ENCODE measurements at places on chromosomes 2 and 18.
A peak's percentile ranks its signal among the peaks of the same experiment; 100 is the strongest.

DNA sequence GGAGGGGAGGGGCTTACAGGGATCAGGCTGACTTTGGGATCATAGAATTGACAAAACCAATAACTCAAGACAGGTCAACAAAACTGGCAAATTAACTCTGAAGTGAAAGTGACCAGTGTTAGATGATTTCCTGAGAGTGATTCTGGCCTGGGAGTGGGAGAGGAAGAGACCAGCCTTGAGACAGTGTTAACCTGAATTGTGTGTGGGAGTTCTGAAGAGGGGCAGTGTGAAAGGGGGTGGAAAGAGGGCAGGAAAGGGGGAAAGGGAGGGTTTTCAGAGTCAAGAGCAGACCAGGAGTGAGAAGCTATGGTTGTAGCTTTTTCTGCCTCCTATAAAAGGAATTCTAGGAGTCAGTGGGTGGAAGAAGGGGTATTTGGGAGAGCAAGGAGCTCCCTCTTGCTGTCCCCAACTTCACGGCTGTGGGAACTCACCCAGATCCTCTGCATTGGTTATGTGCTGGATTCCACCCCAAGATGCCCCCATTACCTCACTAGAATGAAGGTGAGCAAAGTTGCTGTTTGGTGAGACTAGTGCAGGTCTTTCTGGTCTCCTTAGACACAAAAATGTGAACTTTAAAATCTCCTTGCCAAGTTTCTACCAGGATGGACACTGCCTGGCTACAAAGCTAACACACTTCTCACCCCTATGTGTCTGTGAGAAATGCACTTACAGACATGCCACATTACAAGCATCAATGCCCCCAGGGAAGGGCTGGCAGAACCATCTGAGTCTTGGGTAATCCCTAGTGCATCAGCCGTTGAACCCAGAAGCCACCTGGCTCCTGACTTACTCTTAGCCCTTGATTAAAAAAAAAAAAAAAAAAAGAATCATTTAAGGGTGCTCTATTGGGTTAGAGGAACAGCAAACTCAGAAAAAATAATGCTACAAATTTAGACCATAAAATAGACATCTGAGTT, 61.6 kb downstream of the BMP10 start:
- H3K4me3 ChIP-seq = no peak overlapping the region
- DNase-seq = no peak
- H3K27ac ChIP-seq = no peak overlapping the region
- H3K27me3 ChIP-seq = no peaks in the 10 kb centered on the region

GRCh38 chr18:80034852-80035406, 695 bp downstream of the RBFA start:
- peaks cover 23% of the 10 kb centered on the region for H3K4me1 ChIP-seq
- peak overlapping the region; percentile 95 for H3K27ac ChIP-seq
- H3K36me3 ChIP-seq = no peaks in the 10 kb centered on the region
- H3K4me3 ChIP-seq = peak overlapping the region; percentile 71
- DNase-seq = no peak
- H3K27me3 ChIP-seq = no peaks in the 10 kb centered on the region

GRCh38 chr2:179422037-179422643, 157.5 kb upstream of the SESTD1 start:
- DNase-seq = peak; percentile 71
- no peaks in the 10 kb centered on the region for H3K4me1 ChIP-seq
- H3K36me3 ChIP-seq = no peaks in the 10 kb centered on the region
- H3K4me3 ChIP-seq = no peak overlapping the region
- no peak overlapping the region for H3K27ac ChIP-seq

DNA sequence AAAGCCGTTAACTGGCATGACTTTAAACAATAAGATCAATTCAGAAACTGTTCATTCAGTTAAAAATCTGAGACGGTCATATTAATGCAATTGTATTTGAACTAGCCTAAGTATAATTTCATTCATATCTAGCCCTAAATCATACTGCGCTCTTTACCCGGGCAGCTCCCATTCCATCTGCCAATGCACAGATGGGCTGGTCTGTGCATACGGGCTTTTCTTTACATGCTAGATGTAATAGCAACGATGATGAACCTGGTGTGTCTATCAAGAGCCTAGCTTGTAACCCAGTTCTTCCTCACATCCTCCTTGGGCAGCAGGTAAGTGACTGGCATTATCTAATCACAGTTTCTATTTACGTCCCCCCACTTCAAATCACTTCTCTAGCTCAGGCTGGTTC, 631.5 kb upstream of the KLHL29 start:
- DNase-seq = no peak
- no peak overlapping the region for H3K27ac ChIP-seq
- H3K4me1 ChIP-seq = no peaks in the 10 kb centered on the region
- H3K27me3 ChIP-seq = no peaks in the 10 kb centered on the region
- H3K36me3 ChIP-seq = no peaks in the 10 kb centered on the region
- no peak overlapping the region for H3K4me3 ChIP-seq

GRCh38 chr2:234328444-234328990, 168.4 kb downstream of the ARL4C start:
- no peaks in the 10 kb centered on the region for H3K36me3 ChIP-seq
- no peak for DNase-seq
- H3K4me1 ChIP-seq = no peaks in the 10 kb centered on the region
- no peaks in the 10 kb centered on the region for H3K27me3 ChIP-seq
- no peak overlapping the region for H3K4me3 ChIP-seq

All from tibial nerve (tissue), 4 donors.